NCI-H460 (cell line): ENCODE measurements at places on chromosomes 13 and 19. TPM values are rescaled to one million over a fixed set of nuclear protein-coding genes. Genes with fewer than 3 reads are reported as not detected.

The WASF3 gene
- total RNA-seq = 5.6 and 5.8 TPM in 2 replicates

- DNase-seq = no peak
These were observed 247.3 kb downstream of the MTUS2 start for GRCh38 chr13:29067306-29067945.

GRCh38 chr13:90008707-90009149, 1338.8 kb upstream of the MIR17HG start:
- DNase-seq = no peak

The MEIS3 gene
- 5.3 and 7.0 TPM in 2 replicates for total RNA-seq

- DNase-seq = no peak
These were observed 33.6 kb upstream of the LPAR6 start for GRCh38 chr13:48446464-48446863.

The ZNF345 gene
- total RNA-seq = 1.9 and 2.6 TPM in 2 replicates
